AG09319 (cell line): ENCODE measurements at places on chromosomes 4 and X.

- DNase-seq = no peak
Observed at GRCh38 chr4:87499403-87500091, 29.6 kb downstream of the SPARCL1 start.

GRCh38 chr4:165814256-165815020, 58.6 kb upstream of the TLL1 start:
- no peak for DNase-seq

- DNase-seq = no peak
Observed at GRCh38 chr4:181611033-181611711, 632.0 kb upstream of the TENM3 start.

DNA sequence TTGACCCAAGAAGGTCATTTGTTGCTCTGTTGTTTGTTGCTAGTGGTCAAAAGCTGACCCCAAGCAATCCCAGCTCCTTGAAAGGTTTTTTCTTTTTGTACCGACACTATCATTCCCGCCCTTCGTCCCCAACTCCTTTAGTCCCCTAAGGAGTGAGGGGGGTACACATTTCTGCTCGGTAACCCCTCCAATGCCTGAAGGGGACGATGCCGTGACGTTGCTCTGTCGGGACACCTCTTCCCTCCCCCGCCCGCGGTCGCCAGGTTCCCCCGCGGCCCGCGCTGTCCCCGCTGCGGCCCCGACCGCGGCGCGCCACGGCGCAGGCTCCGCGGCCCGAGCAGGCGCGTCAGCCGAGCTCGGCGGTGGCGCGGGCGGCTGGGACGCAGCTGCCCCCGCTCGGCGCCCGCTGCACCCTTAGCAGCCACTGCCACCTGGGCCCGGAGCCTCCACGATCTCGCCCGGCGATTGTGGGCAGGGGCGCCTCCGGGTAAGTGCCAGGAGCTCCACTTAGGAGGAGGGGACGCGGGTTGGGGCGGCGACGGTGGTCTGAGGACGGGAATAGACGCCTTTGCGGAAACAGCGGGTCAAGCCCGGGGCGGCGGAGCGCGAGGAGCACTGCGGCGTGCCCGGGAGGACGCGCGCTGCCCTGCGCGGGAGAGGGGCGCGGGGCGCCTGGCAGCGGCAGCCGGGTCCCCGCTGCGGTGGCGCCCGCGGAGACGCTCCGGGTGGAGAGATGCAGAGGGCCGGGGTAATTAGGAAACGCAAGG, at the start of gene GLRB:
Gene GLRB, plus strand, starts transcription at position 340 of the 767 bp plus-strand sequence. CDS start 1,875 bp downstream, outside the sequence.
- no peak for DNase-seq

DNA sequence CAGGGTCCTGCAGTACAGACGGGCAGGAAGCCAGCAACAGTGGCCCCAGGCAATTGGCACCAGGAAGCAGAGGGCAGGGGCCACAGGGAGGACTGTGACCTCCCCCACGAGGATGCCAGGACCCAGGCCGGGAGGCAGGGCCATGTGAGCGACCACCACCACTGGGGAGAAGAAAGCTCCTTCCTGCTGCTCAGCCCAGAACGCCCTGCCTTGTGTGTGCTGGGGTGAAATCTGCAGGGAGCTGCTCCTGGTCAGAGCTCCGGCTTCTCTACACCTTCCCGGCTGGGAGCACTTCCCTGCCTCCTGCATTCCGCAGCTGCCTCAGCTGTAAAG, 100.4 kb downstream of the HMX1 start:
- DNase-seq = no peak
